ENCODE measurements at places on chromosomes 3 and 15.
A peak's percentile ranks its signal among the peaks of the same experiment; 100 is the strongest.

- no peak for DNase-seq
Observed at GRCh38 chr15:32859251-32859650, 141.4 kb downstream of the GREM1 start.

DNA sequence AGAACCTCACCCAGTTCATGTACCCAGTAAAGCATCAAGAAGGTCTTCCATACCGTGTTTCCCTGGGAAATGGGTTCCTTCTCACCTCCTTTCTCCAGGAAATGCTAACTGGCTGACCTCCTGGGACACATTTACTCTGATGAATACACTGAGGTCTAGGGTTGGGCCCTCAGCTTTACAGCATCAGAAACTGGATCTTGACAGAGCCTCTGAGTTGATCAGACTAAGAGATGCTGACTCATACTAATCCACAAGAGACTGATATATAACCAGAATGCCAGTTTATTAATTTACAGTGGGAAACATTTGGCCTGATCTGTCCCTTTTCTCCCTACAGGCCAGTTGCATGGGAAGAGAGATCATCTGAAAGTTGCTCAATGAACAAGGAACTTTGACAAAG is 55.8 kb downstream of the GTF2E1 start:
- DNase-seq = no peak

GRCh38 chr3:10581251-10581650 is 75.9 kb upstream of the ATP2B2 start:
- DNase-seq = peak; percentile 43

GRCh38 chr3:16928386-16929132 is 43.8 kb downstream of the PLCL2 start:
- DNase-seq = no peak

DNA sequence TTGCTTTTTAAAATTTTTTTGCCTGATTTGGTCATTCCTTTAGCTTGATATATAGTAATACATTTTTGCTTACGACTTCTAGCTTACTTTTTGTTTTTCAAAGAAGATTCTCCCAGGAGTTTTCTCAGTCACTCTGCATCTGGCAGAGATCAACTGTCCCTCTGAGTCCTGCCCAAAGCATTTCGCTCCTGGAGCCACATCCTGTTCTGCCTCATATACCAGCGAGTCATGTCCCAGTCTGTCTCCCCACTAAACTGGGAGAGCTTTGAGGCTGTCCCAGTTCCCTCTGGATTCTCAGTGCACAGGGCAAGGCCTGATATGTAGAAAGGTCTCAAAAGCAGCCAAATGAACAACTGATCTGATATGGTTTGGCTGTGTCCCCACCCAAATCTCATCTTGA is 326.3 kb downstream of the ARRDC4 start:
- no peak for DNase-seq
